ENCODE measurements at places on chromosomes 7 and 10.

GRCh38 chr7:87216701-87217508, 2.6 kb downstream of the TMEM243 start:
- DNase-seq, result peak; percentile 23

GRCh38 chr7:13532028-13532753, 457.3 kb downstream of the ETV1 start:
- no peak for DNase-seq

DNA sequence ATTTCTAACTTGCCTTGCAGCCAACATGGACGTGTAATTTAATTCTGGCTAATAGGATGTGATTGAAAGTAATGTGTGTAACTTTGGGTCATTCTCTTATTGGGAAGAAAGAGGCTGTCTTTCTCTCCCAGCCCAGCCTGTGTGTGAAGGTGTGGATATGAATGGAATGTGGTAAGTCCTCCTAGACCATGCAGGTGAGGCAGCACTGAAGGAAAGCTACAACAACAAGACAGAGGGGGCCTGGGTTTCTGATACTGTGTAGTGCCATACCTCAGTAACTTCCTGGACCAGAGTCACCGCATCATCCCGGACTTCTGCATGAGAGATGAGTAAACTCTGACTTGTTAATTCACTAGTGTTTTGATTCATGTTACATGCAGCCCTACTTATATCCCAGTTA, 237.0 kb downstream of the EXOC4 start:
- DNase-seq, result no peak

- no peak for DNase-seq
Measured at GRCh38 chr7:123789206-123789784, 40.5 kb upstream of the WASL start.

DNA sequence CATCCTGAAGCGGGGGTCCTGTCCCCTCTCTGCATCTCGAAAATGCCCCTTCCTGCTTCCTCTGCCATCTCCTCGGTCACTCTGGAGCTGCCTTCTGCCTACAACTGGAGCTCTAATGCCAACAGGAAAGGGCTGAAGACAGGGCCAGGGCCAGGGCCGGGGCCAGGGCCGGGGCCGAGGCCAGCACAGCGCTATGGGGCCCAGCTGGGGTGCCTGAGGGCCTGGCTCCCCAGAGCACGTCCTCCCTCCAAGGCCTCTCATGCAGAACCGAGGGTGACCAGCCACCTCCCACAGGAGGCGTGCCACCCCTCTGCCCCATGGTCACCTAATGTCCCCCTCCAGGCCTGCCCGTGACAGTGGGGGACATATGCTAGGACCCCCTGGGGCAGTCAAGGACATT, 155.7 kb downstream of the PRKAG2 start:
- no peak for DNase-seq

DNA sequence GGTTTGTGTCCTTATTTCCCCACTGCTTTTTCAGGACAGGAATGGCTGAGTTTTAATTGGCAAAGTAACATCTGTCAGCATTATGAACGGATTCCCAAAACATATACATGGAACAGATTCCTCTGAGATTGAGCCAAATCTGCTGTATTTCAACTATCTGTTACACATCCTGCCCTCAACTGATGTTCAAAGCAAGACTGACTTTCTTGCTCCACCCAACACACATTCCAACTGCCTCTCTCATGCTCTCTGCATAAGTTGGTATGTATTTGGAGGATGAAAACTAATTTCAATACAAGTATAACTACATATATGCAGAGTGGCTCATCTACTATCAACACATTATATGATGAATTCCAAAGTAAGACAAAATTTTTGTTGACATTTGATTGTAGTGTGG, 342.2 kb downstream of the GATA3 start:
- no peak for DNase-seq

DNA sequence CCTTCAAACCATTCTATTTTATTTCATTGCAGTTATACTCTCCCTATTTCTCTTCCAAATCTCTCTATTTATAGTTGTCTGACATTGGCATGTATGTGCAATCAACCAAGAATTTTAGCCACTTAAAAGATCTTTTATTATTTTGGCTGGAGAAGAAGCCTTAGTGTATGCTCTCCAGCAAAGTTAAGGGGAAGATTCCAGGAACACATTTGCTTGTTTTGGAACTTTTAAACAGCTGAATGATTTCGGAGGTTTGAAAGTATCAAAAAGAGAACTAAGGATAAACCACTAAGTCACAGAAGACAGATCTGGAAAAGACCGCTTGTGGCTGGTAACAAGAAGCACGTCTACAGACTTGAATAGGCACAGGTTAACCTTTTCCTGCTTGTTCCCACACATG, 182.2 kb upstream of the FZD1 start:
- no peak for DNase-seq

DNA sequence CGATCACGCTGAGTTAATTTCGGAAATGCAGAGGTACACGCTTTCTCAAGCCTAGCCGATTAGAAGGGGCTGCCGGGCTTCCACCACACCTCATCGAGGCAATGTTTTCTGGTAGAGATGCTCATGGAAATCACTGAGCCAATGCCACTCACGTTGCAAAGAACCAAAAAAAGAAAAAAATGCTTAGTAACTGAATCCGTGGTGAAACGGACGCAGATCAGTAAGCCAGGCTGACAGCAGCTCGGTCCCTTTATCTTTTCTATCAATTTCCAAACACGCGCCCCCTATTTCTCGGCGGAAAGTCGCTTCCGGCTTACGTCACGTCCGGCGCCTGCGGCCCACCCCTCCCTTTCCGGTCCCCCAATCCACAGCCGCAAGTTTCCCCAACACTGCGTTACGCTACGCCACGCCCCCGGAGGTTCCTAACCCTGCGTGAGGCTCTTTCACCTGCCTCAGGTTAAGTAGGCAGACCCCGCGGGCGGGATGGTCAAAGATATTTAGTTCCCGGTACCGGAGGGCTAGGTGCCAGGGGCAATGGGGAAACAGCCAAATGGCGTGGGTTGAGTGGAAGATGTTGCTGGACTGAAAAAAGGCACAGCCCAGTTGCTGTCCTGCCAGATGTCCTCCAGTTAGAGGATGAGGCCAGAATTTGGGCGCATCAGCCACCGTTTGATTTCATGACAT, at the start of gene NSUN6:
Gene NSUN6 (minus strand): TSS at position 264 of the 684 bp plus-strand sequence. CDS start 384 bp downstream, outside the sequence.
- DNase-seq, result peak; percentile 83

DNA sequence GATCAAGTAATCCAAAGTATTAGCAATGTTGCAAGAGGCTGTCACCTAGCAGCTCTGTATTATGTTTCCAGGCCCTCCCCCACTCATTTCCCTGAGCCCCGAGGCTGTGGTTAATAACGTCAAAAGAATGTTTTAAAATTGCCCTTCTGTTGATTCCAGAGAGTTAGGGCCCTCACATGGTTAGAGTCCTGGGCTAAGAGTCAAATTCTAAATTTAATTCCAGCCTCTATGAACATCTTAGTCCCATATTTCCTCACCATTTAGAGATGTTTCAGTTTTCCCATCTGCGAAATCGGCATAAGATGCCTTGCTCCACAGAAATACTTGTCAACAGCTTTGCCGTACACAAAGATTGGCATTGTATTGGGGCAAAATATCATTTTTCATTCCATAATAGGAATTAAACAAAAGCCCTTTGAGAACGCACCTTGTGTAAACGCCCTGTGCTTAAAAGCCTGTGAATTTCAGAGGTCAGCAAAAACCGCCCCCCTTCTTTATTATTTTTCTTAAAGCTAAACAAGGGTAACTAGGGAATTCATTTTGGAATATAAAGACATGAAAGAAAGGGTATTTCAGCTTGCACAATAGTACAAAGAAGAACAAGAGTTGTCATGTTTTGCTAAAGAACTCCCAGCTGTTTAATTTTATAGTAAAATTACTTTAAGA, 135.8 kb downstream of the ARID5B start:
- no peak for DNase-seq

DNA sequence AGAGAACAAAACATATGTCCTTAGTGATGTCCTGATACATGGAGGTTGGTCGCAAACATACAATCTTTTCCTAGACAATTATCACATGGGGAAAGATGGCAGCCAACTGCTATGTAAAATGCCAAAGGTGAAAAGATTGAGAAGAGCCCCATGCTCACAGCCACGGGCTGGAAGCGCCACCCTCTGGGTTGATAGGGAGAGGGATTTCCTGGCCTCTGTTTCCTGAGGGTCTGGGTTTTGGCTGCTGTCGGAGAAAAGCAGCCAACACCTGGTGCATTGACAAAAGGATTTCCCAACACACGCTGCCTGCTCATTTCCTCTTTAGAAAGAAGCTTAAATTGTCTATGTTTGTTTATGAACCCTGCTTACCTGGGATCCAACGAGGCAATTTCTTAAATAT, 43.8 kb downstream of the ITIH5 start:
- no peak for DNase-seq

- DNase-seq, result no peak
Measured at GRCh38 chr7:99381664-99382075, 7.1 kb downstream of the ARPC1B start.

GRCh38 chr7:10181996-10182395, 791.7 kb upstream of the PHF14 start:
- DNase-seq, result no peak

GRCh38 chr7:33186192-33186591, 56.8 kb downstream of the BBS9 start:
- no peak for DNase-seq

- no peak for DNase-seq
Measured at GRCh38 chr7:30739691-30740090, 12.2 kb upstream of the INMT start.

GRCh38 chr10:1411956-1412355, 325.4 kb downstream of the ADARB2 start:
- DNase-seq, result no peak

DNA sequence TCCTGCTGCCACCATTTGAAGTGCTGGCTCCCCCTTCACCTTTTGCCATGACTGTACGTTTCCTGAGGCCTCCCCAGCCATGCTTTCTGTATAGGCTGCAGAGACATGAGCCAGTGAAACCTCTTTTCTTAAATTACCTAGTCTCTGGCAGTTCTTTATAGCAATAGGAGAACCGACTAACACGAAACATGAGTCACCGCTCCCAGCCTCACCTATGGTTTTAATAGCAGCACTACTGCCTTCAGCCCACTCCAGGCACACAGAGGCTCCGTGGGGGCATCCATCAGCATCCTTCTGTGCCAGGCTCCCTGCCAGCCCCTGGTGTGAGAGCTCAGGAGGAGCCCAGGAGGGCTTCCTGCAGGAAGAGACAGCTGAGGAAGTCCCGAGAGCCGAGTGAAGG, 5.5 kb upstream of the ZNF316 start:
- DNase-seq, result no peak

GRCh38 chr10:1213252-1214070, 157.3 kb downstream of the WDR37 start:
- DNase-seq, result no peak

DNA sequence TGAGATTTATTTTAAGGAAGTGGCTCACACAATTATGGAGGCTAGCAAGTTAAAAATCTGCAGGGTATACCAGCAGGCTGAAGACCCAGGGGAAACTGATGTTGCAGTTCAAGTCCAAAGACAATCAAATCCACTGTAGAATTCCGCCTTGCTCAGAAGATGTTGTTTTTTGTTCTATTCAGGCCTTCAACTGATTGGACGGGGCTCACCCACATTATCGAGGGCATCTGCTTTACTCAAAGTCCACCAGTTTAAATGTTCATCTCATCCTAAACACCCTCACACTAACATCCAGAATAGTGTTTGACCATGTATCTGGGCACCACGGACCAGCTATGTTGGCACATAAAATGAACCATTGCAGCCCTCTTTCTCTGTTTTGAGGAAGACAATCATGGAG, 211.2 kb upstream of the GPR26 start:
- no peak for DNase-seq

DNA sequence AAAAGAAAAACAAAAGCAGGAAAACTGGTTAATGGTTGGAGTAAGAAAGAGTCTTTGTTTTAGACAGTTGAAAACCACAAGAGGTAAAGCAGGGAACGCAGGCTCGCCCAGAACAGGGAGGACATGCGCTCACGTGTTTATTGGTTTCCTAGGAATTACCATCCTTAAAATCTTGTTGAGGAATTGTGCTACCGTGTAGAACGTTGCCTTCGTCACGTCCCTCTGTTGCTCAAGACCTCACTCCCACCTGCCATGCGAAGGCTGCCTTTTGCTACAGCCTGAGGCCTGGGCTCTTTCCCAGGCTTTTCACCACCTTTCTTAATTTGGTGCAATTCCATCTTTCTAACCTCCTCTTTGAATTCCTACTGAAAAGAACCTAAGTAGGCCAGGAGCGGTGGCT, 61.6 kb upstream of the CAMK1D start:
- no peak for DNase-seq

DNA sequence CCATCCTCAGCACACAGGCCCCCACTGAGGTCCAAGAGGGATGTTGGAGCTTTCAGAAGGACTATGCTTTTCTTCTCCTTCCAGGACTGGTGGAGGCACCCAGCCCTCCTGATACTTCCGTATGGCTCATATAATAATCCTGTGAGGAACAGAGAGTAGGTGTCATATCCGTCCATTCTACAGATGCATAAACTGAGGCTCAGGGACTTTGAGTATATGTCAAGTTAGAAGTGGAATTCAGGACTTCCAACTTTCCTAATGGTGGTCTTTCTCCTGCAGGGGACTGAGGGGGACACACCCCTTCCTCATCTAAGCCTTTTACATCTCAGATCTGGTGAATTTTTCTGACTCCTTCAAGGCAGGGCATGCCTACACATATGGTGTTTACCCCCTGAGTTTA, 153.7 kb downstream of the RPS24 start:
- no peak for DNase-seq

GRCh38 chr7:91033574-91033973, 230.7 kb upstream of the FZD1 start:
- DNase-seq, result no peak

DNA sequence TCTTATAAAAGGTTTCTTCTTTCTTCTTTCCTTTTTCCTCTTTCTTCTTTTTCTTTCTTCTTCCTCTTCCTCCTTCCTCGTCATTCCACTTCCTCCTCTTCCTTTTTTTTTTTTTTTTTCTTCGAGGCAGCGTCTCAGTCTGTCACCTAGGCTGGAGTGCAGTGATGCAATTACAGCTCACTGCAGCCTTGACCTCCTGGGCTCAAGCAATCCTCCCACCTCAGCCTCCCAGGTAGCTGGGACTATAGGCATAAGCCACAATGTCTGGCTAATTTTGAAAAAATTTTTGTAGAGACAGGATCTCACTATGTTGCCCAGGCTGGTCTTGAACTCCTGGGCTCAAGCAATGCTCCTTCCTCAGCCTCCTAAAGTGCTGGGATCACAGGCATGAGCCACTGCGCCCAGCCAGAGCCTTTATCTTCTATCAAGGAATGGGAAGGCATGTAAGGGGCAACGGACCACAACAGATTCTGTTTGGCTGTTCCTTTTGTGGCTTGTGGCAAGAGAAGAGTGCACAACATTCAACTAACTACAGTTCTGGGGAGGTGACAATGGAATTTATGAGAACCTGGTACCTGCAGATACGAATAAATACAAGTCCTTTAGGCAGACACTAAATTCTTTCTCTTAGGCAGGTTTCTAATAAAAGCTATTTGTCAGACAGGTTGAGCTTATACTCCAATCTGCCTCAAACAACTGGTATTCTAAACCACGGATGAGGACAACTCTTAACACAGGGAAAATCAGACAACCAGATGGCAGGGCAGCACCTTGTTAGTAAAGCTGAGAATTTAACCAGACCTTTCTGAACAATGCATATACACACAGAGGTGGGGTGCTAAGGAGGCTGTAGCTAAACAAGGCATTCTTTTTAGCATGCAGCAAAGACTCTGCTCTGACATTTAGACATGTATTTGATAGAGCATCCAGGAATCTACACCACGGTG, 100.3 kb downstream of the DOCK4 start:
- DNase-seq, result no peak

All from stimulated activated CD4-positive, alpha-beta T cell treated with anti-CD3 and anti-CD28 coated beads, Interleukin-1b, Interleukin-23, amount 100 ng/mL, for 24 hours (primary cell).